ENCODE measurements at places on chromosomes 5 and 9.

DNA sequence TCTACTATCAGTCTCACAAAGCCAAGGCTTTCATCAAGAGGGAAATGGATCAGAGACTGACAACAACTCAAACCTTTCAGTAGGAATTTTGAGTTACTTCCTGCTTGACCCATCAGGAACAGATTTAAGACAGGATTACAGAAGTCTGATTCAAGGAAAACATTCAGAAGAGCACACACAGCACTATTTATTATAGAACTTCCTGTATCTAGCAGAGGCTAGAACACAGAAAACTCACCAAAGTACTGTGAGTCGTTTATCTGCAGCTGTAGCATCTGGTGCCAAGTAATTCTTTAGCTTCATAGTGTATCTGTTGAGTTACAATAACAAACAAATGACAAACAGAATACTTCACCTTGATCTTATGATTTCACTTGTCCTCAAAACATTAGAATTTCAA lies 13.8 kb downstream of the LEAP2 start:
- no peak for DNase-seq

DNA sequence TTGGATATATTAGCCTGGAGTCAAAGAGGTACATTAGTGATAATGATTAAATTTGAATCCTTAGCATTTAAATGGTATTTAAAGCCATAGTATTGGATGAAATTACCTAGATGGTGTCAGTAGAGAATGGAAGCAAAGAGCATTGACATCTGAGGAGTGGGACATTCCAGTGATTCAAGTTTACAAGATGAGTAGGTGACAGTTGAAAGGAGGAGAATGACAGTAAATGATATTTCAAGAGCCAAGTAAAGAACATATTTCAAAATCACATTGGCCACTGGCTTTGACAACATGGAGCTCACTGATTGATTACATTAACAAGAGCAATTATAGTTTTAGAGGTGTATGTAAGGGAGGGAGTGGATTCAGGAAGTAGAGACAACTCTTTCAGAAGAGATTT lies 93.9 kb upstream of the MEF2C start:
- DNase-seq, result no peak

DNA sequence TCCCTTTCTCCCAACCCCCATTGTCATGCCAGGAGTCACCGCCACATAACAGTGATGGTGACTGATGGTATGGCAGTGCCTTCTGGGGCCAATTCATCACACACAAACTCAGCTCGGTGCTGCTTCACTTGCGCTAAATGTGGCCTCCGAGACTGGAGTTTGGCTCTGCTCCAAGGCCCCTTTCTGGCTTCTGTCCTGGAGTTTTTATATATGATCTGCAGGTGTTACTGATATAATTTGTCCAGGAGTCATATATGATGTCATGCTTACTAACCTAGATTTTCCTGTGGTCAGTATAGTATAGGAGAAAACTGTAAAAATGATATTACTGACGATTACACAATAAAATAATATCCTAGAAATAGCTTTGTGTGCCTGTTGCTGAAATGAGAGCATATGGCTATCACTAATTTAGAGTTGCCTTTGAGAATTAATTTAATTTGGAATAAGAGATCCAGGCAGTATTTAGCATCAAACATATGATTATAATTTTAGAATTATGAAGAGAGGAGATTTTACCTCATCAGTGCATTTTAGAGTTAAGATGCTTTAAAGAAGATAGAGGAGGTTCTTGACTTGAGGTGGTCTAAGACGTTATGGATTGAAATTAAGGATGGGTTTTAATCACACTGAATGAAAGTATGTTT lies 334.1 kb upstream of the CD180 start:
- no peak for DNase-seq

- no peak for DNase-seq
These were observed 41.5 kb upstream of the LARP1 start for GRCh38 chr5:154713615-154714125.

DNA sequence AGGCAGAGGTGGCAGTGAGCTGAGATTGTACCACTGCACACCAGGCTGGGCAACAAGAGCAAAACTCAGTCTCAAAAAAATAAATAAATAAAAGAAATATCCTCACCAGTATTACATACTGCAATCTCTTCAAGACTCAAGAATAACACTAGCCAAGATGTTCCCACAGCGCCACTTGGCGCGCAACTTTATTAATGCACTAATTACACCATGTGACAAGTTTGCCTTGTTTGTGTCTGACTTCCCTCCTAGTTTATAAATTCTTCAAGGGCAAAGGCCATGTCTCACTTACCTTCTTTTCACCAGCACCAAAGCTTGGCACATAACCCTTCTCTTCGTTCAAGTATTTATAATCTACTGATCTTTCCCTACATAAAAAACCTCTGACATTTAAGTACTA lies 4.8 kb downstream of the SKP1 start:
- no peak for DNase-seq
